ENCODE measurements at places on chromosomes 4 and X. TPM values are rescaled to one million over a fixed set of nuclear protein-coding genes. Genes with fewer than 3 reads are reported as not detected.

Gene GCNA
- 1.9 TPM for total RNA-seq

Gene TEX11
- total RNA-seq, result not detected

Gene TAF7L
- total RNA-seq, result under 0.01 TPM

Gene POU3F4
- total RNA-seq, result not detected

Gene EIF4E
- 253 TPM for total RNA-seq

All from nasal cavity respiratory epithelium epithelial cell of viscerocranial mucosa (primary cell).